ENCODE measurements at places on chromosomes 2 and 18. TPM values are rescaled to one million over a fixed set of nuclear protein-coding genes. Genes with fewer than 3 reads are reported as not detected.

GRCh38 chr2:158782616-158783015 is 12.5 kb upstream of the DAPL1 start:
- H3K4me1 ChIP-seq, result no peaks in the 10 kb centered on the region
- H3K27me3 ChIP-seq, result no peaks in the 10 kb centered on the region
- no peak overlapping the region for H3K4me3 ChIP-seq
- no peak for DNase-seq
- no peak overlapping the region for H3K27ac ChIP-seq

DNA sequence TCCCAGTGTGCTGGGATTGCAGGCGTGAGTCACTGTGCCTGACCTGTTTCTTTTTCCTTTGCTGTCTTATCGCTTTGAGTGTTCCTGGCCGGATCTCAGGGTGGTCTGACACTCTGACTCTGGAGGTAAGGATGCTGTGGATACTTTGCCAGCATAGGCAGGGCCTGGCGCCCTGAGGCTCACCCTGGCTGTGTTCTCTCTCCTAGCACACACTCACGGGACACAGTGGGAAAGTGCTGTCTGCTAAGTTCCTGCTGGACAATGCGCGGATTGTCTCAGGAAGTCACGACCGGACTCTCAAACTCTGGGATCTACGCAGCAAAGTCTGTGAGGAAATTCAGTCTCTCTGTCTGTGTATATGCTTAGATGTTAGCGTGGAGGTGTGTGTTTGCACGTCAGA is 18.0 kb upstream of the SAG start:
- H3K4me1 ChIP-seq, result peaks cover 8% of the 10 kb centered on the region
- no peaks in the 10 kb centered on the region for H3K27me3 ChIP-seq
- H3K36me3 ChIP-seq, result no peaks in the 10 kb centered on the region
- no peak for DNase-seq
- no peak overlapping the region for H3K27ac ChIP-seq

DNA sequence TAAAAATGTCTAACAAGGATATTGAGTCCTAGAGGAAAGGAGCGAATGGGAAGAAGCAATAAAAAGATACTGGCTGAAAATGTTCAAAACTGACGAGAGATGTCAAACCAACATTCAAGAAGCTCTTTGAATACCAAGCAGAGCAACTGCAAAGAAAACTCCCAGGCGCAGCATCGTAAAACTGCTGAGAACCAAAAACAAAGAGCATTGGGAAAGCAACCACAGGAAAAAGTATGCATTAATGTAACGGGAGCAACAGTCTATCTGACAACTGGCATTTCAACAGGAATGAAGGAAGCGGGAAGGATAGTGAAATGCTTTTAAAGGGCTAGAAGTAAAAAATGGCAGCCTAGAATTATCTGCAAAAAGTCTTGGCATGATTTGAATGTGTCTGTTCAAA is 53.1 kb downstream of the ADCY3 start:
- H3K4me3 ChIP-seq, result no peak overlapping the region
- no peak overlapping the region for H3K27ac ChIP-seq
- DNase-seq, result no peak
- no peaks in the 10 kb centered on the region for H3K36me3 ChIP-seq
- H3K27me3 ChIP-seq, result no peaks in the 10 kb centered on the region

The POTEI gene
- 1.8 TPM for total RNA-seq

The MERTK gene
- 6.1 TPM for total RNA-seq

DNA sequence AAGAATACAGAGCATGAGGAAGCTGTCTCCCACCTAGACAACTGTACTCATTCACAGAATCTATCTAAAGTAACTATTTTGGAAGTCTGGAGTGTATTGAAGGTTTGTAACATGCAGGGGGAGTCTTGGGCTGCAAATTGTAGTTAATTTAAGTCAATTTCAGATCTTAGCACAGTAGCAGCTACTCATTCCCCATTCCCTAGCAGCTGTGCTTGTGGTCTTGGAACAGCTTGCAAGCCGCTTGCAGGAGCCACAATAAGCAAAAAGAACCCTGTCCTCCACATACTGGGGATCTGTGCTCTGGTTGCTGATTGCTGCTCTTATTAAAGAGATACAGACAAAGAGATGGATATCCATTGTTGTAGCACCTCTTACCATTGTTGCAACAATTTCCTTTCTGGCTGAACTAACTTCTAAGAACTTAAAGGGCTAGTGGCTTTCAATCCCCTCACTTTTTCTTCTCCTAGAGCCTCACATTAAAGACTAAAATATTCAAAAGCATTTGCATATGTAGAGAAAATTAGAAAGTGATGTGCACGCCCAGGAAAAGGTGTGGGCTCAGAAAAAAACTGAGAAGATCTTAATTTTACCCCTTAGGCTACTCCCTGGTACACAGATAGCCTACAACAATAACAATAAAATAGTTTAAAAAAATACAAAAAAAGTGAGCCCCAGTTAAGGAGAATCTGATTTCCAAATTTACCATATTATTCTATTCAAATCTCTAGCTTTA is 1775.1 kb upstream of the PIK3C3 start:
- H3K36me3 ChIP-seq, result peaks cover 2% of the 10 kb centered on the region
- H3K4me1 ChIP-seq, result peaks cover 46% of the 10 kb centered on the region
- DNase-seq, result peak; percentile 55
- H3K27ac ChIP-seq, result peak overlapping the region; percentile 82
- H3K4me3 ChIP-seq, result no peak overlapping the region

- H3K4me3 ChIP-seq, result no peak overlapping the region
- H3K4me1 ChIP-seq, result no peaks in the 10 kb centered on the region
- no peak for DNase-seq
- H3K27me3 ChIP-seq, result no peaks in the 10 kb centered on the region
Measured at GRCh38 chr2:61135510-61135909, 26.5 kb upstream of the C2orf74 start.

- H3K27ac ChIP-seq, result no peak overlapping the region
- no peak overlapping the region for H3K4me3 ChIP-seq
- DNase-seq, result no peak
- H3K4me1 ChIP-seq, result no peaks in the 10 kb centered on the region
Measured at GRCh38 chr2:95072424-95072823, 46.9 kb downstream of the MAL start.

The C1QL2 gene
- total RNA-seq, result not detected

All from neural progenitor cell (in vitro differentiated cells).